ENCODE measurements at places on chromosomes 3 and 15.

GRCh38 chr3:112984485-112984884 is 6.3 kb upstream of the GTPBP8 start:
- DNase-seq: no peak

- DNase-seq: no peak
Measured at GRCh38 chr3:177102553-177102952, 94.7 kb downstream of the TBL1XR1 start.

DNA sequence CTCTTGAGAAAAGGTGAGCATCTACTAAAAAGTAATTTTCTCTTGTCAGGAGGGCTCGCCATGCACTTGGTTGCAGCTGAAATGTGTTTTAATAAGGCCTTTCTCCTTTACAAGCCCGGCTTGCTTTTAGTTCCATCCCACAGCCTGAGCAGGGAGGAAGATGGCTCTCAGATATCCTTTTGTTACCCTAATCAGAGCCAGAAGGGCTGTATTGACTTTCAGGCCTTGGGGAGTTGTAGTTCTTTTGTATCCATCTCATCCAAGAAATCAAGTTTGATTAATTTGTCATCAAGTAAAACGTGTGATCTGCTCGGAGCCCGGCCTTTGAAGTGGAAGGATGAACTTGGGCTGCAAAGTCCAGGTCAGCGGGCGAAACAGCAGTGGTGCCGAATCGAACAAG is 52.9 kb downstream of the EIF4E3 start:
- no peak for DNase-seq

DNA sequence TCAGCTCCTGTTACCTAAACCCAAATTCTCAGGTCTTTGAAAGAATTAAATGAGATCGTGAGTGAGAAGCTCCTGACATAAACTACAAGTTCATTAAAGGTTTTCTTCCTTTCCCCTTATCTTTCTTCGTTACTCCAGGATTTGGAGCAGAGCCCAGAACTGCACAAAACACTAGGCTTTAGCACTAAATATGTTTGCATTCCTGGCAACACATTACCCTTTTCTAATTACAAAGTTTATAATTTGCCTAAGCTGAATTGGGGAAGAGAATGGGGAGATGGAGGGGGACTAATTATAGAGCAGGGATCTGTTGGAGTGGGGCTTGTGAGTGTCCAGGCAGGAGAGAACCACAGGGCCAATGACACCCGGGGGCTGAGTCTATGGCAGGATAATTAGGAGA is 109.7 kb downstream of the SV2B start:
- no peak for DNase-seq

GRCh38 chr3:51943451-51944391 is 1.6 kb downstream of the PARP3 start:
- DNase-seq: no peak

DNA sequence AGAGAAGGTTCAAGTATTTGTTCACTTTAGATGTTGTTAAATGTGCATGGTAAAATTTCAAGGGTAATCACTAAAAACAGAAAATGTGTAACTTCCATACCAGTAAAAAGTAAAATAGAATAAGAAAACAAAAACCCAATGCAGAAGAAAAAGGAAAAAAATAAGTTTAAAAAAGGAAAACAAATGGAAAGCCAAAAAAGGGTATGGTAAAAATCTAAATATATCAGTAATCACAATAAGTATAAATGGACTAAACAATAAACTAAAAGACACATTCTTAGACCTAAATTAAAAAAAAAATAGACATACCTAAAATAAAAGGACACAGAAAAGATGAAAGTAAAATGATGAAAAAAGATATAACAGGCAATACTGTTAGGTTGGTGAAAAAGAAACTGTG is 9.5 kb upstream of the CLN6 start:
- DNase-seq: no peak

GRCh38 chr15:89077750-89078149 is 10.5 kb upstream of the ABHD2 start:
- DNase-seq: no peak

GRCh38 chr15:85557385-85557784 is 177.0 kb downstream of the AKAP13 start:
- DNase-seq: no peak

GRCh38 chr3:99943931-99944761 is 126.5 kb downstream of the CMSS1 start:
- DNase-seq: no peak

DNA sequence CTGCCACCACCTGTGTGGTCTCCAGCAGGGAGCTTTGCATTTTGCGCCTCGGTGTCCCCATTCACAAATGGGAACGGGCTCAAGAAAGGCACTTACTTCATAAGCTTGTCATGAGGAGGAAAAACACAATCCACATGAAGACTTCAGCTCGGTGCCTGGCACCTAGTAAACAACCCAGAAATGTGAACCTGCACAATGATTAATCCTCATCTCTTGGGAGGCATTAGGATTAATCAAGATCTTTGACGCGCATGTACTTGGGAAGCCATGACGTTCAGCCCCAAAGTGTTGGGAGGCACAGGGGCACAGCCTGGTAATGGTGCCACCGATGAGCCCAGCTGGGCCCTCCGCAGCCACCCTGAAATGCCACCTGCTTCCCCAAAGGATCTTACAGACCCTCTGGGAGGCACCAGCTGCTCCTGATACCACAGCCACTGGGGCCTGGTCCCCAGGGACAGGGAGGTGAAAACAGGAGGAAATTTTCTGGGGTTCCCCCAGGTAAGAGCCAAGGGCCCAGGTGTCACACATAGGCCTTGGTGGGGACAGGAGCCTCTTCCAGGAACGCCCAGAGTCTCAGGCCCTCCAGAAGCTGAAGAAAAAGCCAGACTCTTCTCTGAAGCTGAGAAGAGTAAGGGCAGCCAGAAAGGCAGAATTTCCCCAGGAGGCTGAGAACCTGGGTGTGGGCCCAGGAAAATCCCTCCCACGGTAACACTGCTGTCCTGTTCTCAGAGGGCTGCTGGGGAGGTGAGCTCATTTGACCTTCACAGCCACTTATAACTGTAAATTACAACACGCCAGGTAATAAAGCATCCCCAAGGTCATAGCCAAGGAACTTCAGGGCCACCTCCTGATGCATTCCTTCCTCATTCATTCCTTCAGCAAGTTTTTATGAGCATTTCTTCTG is 507.5 kb downstream of the SHQ1 start:
- DNase-seq: no peak

DNA sequence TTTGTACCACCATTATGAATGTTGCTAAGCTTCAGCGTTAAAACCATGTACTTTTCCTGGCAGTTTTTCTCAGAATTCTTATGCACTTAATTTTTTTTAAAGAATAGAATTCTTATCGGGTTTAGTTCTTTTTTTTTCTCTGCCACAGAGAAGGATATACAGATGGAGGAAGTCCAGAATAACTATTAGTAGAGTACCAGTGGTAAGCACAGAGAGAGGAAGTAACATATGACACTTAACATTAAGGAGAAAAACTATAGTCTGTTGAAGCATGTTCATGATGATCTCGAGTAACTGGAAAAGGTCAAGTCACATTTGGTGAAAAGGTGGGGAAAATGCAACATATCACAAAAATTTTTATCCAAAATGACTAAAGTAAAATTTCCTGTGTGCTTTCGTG is 68.9 kb downstream of the RNF13 start:
- peak; percentile 23 for DNase-seq

DNA sequence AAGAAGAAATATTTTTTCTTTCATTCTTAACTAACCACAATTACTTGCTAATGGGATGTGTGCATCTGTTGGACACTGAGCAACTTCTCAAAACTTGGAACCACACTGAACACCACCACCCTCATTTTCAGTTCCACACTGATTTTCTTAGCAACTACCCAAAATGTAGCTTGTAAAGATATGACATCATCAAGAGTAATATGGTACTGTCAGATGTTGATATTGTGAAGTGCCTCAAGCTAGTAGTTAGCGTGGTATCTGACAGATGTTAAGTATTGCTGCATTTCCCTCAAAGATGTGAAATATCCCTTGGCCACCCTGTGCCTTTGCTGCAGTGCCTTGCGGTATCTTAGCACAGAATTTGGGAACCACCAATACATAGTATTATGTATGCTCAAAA is 9.3 kb downstream of the RFTN1 start:
- peak; percentile 41 for DNase-seq

GRCh38 chr3:61297821-61298220 is 46.6 kb upstream of the FHIT start:
- DNase-seq: no peak

DNA sequence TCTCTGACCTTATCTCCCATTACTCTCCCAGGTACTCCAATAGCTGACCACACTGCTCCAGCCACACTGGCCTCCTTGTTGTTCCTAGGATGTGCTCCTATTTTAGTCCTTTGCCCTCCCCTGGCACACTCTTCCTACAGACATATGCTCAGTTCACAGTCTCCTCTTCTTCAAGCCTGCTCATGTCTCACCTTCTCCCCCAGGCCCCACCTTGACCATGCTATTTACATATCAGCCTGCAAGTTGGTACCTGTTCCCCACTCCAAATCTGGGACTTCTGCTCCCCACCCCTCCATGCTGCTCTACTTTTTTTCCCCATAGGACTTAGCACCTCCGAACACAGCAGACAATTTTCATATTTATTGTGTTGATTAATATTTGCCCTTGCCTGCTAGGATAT is 84.9 kb upstream of the BCL6 start:
- no peak for DNase-seq

GRCh38 chr3:30511524-30512251 is 94.7 kb upstream of the TGFBR2 start:
- no peak for DNase-seq

DNA sequence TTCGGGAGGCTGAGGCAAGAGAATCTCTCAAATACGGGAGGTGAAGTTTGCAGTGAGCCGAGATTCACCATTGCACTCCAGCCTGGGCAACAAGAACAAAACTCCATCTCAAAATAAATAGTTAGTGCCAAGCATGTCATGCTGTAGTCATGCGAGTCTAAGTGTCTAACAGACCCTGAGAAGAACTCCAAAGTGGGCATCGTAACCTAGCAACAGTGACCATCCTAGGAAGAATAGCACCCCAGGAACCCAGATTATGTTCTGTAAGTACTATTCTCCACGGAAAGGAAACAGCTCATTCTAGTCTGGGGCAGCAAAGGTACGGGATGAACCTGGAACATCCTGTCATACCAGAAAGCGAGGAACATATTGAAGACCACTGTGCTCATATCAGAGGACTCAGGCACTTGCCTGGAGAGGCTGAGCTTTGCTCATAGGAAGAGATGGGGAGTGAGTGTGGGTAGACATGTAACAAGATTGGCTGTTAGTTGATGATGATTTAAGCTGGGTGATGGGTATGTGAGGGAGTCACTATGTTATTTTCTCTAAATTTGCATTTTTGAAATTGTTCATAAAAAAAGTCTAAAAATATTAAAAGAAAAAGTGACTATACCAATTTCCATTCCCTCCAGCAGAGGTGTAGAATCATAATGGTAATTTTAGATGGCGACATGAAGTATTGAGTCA is 31.7 kb downstream of the BCL2L10 start:
- no peak for DNase-seq

- DNase-seq: no peak
Measured at GRCh38 chr15:28920781-28921331, 35.1 kb downstream of the APBA2 start.

DNA sequence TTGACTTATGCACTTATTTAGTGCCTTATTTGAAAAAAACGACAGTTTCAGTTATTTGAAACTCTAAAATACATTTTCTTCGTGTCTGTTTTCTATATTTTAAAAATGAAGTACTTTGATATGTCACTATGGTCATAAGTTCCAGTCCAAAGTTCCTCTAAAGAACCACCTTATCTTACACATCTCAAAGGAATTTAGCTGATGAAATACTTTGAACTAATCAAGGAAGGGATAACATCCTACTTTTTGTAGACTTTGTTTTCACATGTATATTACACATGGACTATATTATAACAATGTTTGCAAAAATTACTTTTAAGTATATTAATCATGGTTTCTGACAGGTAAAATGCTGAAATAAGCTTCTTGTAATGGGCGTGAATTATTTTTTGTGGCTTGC is 265.8 kb upstream of the ZNF717 start:
- DNase-seq: no peak

DNA sequence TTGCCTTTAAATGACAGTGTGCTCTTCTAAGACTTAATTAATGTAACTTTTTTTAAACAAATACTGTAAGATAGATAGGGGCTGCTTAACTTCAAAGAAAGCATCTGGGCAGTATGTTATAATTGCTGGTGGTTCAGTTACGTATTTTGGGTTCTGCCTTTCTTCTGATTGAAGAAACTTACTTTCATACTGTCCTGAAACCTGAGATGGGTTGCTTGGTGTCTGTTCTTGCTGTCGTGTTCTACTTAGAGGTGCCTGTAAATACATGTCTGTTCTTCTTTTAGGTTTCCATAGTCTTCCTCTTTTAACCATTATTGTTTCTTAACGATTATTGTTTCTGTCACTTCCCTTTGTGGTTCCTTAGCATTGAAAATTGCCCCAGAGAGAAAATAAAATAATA is 297.7 kb upstream of the CHRM5 start:
- DNase-seq: no peak

DNA sequence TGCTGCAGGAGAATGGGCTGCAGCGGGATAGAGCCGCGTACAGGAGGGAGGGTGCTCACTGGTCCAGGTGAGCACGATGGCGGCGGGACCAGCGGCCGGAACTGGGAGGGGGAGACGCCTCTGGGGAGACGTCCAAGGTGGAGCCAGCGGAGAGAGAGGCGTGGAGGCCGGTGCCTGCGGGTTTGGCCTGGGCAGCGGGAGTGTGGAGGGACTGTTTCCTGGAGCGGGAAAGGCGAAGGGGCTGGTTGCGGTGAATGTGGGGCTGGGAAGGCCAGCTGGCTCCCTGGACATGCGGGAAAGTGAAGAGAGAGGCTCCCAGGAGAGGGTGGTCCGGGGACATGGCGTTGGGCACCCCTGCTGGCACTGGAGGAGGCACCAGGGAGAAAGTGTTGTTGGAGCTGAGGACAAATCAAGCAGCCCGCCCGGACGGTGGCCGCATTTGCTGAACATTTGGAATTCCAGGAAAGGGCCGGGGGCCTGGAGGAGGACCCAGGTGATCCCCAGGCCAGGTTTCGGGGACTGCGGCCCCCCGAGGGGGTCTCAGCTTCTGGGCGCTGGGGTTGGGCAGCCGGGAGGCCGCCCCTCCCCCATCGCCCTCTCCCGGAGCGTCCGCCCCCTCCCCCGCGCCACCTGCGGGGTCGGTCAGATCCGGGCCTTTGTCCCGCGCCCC is 34.3 kb downstream of the DNAJB8 start:
- DNase-seq: no peak

- DNase-seq: no peak
Measured at GRCh38 chr3:106328224-106328623, 459.4 kb upstream of the CBLB start.

- DNase-seq: no peak
Measured at GRCh38 chr15:68223171-68223570, 6.4 kb downstream of the CLN6 start.
